ENCODE measurements at places on chromosomes 3 and 15.

DNA sequence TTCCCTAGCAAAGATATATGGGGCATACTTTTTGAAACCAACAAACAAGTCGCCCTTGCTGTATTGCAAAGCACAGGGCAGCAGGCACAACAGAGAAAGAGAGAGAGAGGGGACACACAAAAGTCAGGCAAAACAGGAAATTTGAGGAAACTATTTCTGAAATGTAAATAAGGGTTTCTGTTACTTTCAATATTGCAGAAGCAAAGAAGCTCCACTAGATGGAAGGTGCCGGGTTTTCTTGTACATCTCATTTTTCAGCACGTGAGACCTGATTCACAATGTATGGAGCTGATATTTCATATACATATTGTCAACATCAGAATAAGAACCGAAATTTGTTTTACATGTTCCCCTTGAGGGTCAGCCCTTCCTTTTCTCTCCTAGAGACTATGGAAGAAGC lies 127.4 kb downstream of the FOXP1 start:
- peak; percentile 64 for DNase-seq

DNA sequence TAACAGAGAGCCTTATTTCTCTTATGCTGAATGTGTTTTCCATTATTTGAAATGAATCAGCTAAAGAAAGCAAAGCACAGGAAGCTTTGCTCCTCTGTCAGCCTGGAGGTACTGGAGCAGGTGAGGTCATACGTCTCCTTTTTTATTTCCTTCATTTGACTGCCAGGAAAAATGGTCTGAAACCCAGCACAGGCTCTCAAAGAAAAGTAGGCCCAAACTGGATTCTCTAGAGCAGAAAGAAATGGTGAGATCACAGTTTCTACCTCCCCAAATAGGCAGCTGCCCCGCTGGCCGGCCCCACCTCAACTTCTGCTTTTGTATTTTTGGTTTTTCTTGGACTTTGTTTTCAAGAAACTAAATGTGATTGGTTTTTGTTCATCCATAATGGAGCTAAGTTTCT lies 95.1 kb downstream of the RPL39L start:
- peak; percentile 70 for DNase-seq

DNA sequence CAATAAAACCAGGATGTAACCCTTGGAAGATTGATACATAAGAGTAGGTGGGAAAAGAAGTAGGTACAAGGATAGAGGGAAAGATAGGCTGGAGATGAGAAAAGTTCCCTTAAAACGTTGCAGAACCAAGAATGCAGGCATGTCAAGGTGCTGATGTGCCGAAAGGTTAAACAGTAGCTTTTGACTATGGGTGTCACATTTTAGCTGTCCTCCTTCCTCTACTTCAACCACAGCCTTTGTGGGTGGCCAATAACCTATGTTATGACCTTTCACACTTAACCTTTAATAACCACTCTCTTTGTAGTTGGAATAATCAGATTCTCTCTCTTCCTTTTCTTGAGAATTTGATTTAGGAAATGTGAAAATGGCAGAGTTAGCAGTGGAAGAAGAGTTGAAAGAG lies 184.5 kb upstream of the GAP43 start:
- DNase-seq: no peak

GRCh38 chr3:120192579-120192978 lies 92.4 kb downstream of the GPR156 start:
- no peak for DNase-seq

- DNase-seq: no peak
Observed at GRCh38 chr3:183941216-183941615, 56.5 kb upstream of the PARL start.

GRCh38 chr3:124777762-124778470 lies 47.7 kb downstream of the UMPS start:
- DNase-seq: no peak

DNA sequence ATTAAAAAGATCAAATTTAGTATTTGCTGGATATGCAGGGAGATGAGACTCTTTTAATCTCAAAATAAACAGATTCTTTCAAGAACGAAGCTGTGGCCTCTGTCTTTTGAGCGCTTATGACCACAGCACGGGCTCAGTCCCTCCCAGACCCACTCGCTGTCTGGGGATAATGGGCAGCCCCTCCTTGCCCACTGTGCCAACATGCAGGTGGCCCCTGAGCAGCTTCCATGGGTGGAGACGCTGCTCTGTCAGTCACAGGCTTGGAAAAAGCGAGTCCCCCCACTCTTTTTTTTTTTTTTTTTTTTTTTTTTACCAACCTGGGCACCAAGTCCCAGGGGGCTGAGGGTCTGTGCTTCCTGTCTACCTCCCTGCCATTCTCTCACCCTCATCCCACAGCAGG lies 150.9 kb downstream of the LRRK1 start:
- no peak for DNase-seq

- peak; percentile 36 for DNase-seq
Observed at GRCh38 chr3:195101001-195101583, 169.9 kb downstream of the XXYLT1 start.

DNA sequence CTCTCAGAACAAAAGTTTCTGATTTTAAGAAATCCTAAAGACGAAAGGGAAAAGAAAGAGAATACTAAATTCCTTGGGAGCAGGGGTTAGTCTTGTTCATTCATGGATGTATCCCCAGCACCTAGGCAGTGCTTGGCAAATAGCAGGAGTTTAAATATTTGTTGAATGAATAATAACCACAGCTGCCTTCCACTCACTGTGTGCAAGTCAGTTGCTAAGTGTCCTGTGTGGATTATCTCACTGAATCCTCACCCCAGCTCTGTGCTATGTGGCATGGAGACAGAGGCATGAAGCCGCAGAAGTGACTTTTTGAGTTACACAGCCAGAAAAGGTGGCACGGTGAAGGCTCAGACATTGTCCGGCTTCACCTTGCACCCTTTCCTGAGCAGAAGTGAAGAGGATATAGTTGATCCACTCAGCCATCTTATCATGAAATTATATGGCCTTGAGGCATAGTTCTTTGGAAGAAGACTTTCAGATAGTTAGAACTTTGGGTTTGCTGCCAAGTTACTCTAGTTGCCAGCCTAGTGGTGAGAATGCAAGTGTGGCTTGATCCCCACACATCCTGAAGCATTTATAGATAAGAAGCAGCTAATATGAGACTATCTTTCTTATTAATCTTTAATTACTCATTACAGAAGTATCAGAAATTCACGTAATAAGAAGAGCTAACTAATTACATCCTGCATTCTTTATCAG lies 355.5 kb downstream of the LRTM1 start:
- no peak for DNase-seq

GRCh38 chr15:89389841-89390603 lies 55.4 kb upstream of the POLG start:
- DNase-seq: no peak

DNA sequence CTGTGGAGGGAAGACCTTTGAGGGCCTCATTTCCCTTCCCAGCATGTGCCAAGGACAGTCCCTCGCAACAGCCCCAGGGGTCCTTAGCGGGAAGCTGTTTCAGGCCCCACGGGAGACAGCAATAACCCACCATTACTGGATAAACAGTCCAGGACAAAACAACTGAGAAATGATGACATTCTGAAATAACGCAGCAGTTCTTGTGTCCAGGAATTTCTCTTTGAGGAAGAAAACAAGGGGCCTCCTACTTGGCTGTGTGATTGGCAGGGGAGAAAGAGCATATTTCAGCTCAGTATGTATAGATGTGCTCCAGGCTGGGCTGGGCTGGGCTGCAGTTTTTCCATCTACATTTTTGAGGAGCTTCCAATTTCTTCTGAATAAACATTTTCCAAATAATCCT lies 82.2 kb upstream of the THBS1 start:
- DNase-seq: no peak

DNA sequence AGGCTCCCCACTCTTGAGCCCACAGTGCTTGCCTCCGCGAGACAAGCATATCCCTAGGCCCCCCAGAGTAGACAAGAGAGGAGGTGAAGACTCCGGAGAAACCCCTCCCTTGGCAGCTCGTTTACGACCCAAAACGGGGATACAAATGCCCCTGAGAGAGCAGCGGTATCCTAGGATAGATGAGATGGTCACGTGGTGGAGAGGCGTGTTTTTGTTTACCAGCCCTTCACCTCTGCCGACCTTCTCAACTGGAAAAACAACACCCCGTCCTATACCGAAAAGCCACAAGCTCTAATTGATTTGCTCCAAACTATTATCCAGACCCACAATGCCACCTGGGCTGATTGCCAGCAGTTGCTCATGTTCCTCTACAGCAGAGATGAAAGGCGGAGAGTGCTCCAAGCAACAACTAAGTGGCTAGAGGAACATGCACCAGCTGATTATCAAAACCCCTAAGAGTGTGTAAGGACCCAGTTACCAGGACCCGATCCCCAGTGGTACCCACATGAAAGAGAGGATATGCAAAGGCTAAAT lies 99.5 kb upstream of the OSBPL11 start:
- DNase-seq: no peak

- DNase-seq: no peak
Observed at GRCh38 chr15:52095597-52096262, 16.8 kb downstream of the BCL2L10 start.

- DNase-seq: no peak
Observed at GRCh38 chr3:64042952-64043351, 19.7 kb upstream of the PSMD6 start.

- DNase-seq: peak; percentile 75
Observed at GRCh38 chr3:117885011-117885441, 1149.6 kb downstream of the IGSF11 start.

DNA sequence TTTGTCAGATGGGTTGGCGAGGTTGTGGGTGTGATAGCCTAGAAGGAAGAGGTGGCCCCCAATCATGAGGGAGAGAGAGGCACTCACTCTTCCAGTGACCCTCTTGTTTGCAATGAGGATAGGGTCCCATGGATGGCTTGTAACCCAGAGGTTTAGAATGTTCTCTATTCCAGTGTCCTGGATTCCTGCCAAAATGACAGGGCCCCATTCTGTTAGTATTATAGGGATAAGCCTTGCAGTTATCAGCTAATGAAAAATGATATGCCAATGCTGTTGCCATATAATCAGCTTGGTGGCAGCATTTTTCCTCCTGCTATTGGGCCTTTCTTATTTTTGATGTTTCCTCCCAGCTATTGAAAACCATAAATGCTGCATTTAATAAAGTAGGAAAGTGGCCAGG lies 23.3 kb upstream of the SENP7 start:
- DNase-seq: no peak

GRCh38 chr3:71805199-71805598 lies 20.3 kb upstream of the PROK2 start:
- peak; percentile 62 for DNase-seq
